ENCODE measurements at places on chromosomes 5 and 9.
A peak's percentile ranks its signal among the peaks of the same experiment; 100 is the strongest.

- no peak for DNase-seq
Measured at GRCh38 chr9:18368206-18368605, 105.7 kb upstream of the ADAMTSL1 start.

DNA sequence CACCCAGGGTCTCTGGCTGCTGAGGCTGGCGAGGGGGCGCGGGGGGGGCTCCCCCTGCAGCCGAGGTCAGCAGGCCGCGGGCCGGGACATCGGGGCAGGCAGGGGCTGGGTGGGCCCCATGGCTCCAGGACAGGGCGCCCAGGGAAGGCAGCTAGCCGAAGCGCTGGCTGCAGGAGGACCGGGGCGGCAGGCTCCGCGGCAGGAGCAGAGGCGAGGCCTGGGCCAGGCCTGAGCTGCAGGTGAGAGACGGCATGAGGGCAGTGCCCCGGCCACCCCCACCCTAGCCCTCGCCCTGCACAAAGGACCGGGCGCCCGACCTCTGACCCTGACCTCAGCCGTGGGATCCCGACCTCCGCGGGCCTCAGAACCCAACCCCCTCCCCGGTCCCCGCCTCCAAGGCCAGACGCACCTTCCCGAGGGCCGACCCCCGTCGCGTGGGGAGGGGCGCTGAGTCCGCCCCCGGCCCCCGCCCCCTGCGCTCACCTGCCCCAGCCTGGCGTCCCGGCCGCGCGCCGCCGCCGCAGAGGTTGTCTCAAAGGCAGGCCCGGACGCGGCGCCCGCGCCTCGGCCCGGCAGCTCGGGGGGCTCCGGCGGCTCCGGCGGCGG lies 431 bp downstream of the RNF208 start:
- DNase-seq: no peak

- DNase-seq: no peak
Measured at GRCh38 chr5:75446068-75446467, 65.4 kb downstream of the CERT1 start.

GRCh38 chr5:151733358-151734063 lies 24.9 kb downstream of the ATOX1 start:
- DNase-seq: no peak

- DNase-seq: no peak
Measured at GRCh38 chr5:118894709-118895108, 93.6 kb downstream of the DTWD2 start.

DNA sequence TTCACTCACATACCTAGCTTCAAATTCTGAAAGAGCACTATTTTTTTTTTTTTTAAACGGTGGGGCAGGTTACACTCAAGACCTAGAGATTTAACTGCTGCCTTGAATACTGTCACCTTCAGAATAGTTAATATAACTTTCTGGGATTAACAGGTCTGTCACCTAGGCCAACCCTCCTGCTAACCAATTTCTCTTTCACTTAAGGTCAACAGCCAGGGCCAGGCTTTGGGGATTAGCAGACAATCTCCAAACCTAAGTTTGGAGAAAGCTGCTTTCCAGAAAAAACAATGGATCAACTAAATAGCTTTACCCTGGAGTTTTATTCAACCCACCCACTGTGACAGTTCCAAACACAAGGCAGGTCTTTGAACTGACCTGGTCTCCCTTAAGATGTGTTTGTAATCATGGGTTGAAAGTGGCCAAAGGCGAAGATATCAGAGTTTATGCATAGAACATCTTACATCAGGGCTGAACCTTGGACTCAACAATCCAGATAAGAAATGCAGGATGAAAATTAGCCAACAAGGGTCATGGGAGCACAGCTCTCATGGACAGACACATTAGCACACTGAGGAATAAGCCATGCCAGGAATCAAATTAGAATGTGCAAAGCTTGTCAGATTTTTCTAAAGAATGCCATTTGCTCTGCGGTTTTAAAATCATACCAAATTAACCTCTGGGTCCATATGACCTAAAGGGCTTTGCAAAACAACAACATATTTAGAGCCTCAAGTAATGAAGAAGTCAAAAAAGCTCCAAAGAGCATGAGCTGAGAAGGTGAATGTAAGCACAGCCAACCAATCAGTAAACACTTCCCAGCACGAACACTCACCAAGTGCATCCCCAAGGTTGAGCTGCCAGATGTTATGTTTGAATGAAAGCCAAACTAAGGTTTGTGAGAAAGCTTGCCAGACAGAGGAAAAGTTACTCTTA lies 538.5 kb upstream of the DMAC1 start:
- no peak for DNase-seq

DNA sequence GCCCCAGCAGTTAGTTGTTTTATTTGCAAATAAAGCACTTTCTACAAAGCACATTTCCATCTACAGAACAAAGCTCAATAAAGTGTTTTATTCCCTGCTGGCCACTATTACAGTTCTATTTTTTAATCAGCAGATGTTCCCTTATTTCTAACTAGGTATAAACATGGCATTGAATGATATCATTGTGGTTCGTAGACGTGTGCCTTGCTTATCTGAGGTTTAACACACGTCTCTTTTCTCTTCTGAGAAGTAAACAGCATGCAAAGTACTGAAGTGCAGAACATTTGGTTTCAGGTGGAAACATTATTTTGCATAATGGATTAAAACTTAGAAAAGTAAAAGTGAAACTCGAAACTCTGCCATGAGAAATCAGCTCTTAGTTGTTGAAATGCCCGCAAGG lies 1989.3 kb upstream of the WWC1 start:
- DNase-seq: no peak

GRCh38 chr5:95909738-95910137 lies 51.9 kb downstream of the ELL2 start:
- no peak for DNase-seq

- no peak for DNase-seq
Measured at GRCh38 chr9:127124111-127124531, 1.7 kb upstream of the ANGPTL2 start.

DNA sequence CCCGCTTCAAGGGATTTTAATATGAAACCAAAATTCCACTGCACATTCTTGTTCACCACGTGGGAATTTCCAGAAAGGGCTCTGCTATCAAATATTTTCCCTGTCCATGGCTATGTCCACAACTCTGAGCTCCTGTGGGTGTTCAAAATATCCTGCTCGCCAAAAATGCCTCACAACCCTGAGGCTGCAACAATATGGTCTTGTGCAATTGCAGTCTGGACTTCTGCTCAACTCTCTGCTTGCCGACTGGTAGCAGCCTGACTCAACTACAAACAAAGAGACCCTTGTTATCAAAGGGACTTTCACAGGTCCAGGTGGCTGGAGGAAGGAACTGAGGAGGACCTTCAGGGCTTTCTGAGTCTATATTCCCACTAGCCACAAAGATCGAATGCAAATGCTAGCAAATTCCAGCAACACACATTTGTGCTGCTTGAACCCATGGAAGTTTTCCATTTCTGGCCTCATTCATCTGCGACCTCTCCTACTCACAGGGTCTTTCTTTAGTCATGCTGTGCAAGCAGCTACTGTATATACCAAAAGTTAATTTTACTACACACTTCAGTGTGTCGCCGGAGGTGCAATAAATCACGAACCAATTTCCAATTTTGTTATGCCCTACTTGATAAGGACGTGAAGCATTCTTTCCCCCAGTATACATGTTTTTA lies 169.2 kb upstream of the SLC30A5 start:
- peak; percentile 55 for DNase-seq

- no peak for DNase-seq
Measured at GRCh38 chr9:89887286-89887685, 282.5 kb downstream of the GADD45G start.

- no peak for DNase-seq
Measured at GRCh38 chr9:135893104-135893503, 14.2 kb downstream of the CAMSAP1 start.

DNA sequence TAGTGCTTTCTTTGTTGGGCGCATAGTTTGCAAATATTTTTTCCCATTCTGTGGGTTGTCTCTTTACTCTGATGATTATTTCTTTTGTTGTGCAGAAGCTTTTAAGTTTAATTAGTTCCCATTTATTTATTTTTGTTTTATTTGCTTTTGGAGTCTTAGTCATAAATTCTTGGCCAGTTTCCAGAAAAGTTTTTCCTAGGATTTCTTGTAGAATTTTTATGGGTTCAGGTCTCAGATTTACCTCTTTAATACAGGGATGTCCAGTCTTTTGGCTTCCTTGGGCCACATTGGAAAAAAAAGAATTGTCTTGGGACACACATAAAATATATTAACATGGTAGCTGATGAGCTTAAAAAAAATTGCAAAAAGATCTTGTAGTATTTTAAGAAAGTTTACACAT lies 122.0 kb downstream of the WDR70 start:
- DNase-seq: no peak

- DNase-seq: no peak
Measured at GRCh38 chr5:134603059-134603458, 29.6 kb downstream of the SAR1B start.

DNA sequence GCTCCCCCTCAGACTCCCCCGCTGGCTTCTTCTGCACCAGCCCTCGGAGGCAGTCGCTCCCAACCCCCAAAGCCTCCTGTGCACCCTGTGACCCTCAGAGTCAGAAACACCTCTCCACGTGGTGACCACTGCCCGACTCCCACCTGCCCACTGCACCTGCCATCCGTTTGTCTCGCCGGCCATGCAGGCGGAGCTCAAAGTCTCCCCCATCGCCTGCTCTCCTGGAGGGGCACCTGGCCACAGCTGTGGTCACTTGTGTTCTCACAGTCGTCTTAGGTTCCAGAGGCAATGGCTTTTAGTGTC lies 38.2 kb downstream of the MRPL36 start:
- no peak for DNase-seq

DNA sequence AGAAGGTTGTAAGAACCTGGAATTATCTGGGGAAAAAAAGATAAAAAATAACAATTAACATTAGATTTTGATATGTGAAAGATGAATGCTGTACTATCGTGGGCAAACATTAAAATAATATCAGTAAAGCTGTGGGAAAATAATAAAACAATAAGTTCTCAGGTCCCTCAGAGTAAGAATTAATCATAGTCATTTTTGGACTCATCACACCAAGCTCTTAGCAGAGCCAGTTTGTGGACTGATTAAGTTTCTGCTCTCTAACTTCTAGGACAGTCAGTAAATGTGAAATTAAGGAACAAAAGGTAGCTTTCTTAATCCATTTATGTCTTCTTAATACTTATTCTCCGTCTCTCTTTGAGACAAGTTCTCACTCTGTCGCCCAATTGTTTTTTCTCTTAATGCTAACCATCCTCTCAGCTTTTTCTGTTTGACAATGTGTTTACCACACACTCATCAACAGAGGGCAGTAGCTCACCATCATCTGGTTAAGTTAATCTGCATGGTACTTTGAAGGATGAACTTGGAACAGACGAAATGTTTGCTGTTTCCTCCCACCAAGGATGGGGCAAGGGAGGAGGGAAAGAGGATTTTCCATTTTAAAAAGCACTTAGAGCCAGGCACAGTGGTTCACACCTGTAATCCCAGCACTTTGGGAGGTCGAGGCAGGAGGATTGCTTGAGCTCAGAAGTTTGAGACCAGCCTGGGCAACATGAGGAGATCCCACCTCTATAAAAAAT lies 5.3 kb upstream of the ACO1 start:
- no peak for DNase-seq

DNA sequence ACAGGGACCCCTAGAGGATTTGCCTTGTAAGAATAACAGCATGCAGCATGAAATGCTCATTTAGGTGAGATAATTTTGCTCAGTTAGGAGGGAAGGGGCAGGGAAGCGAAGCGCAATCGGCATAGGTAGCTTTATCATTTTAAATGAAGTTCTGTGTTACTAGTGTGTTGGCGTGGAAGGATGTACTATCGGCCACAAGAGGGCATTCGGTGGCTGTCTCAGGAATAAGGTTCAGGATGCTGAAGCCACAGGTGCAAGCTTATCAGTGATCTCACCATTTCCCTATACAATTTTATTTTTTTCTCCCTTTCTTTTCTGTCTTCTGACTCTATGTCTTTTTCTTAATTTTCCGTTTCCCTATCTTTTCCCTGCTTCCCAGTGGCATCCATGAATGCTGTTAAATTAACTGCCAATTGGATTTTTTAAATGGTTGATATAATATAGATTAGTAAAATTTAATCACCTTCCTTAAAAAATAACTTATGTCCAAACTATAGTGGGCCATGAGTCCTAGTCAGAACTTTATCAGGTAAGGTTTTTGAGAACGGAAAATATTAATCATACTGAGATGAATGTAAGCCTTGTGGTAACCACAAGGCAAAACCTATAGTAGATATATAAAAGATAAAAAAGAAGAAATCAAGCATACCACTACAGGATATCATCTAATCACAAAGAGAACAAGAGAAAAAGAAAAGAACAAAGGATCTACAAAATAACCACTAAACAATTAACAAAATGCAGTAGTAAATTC lies 1.2 kb upstream of the INSL6 start:
- peak; percentile 1 for DNase-seq

DNA sequence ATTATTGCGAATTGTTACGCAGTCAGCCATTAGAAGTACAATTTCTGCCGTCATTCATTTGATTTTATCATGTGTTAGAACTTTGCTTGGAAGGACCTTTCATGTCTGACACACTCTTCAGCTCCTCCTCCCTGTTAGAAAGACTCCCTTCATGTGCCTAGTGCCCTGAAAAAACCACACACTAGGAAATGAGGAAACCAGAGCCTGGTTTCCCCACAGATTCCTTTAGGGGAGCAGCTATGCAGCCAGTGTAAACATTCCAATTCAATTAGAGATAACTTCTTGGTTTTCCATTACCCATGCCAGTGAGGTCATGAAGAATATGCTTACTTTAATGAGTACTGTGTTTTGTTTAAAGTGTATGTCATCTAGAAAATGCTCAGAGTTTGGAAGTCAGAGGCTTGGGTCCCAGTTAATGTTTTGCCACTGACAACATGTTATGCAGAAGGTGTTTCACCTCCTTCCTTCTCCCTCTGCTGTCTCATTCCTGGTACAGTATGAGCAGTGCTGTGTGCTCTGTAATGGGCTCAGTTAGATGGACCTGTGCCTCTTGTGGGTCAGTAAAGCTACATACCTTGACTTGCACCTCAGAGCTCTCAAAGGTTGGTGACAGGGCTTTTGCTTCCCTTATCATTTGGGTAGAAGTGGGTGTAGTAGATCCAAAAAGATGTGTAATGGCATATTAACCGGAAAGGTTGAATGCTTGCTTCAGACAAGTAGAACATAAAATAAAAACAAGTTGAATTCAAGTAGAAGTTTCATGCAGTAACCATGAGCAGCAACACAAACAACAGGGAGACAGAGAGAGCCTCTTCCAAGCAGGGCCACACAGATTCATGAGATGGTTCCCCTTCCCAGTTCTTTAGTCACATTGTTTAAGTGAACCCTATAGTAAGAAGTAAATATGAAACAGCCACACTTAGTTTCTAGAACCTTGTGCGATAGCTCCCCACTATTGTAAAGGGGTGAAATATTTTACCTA lies 52.6 kb upstream of the TNFAIP8 start:
- peak; percentile 95 for DNase-seq

GRCh38 chr9:84239343-84239742 lies 101.2 kb downstream of the SLC28A3 start:
- no peak for DNase-seq

DNA sequence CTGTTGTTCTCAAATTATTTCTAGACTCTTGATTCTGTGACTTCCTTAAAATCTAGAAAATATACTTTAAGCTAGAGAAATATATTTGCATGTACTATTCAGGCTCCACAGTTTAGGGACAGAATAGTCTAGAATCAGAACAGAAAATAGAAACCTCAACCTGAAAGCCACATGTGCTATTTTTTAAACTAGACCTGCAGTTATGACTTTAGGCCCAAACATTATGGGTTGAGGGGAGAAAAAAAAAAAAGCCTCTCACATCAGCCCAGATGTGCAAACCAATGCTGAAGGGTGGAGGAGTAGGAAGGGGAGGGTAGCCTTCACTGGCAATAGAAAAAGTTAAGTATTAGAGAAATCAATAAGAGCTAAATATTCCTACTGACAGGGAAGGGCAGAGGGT lies 35.7 kb downstream of the ELL2 start:
- no peak for DNase-seq

- no peak for DNase-seq
Measured at GRCh38 chr9:103981912-103982311, 112.2 kb upstream of the SMC2 start.

Measured in AG04449 (cell line).